ENCODE measurements at places on chromosomes 11 and 22.

GRCh38 chr22:28329186-28330073 is 350.2 kb downstream of the TTC28 start:
- DNase-seq, result no peak

DNA sequence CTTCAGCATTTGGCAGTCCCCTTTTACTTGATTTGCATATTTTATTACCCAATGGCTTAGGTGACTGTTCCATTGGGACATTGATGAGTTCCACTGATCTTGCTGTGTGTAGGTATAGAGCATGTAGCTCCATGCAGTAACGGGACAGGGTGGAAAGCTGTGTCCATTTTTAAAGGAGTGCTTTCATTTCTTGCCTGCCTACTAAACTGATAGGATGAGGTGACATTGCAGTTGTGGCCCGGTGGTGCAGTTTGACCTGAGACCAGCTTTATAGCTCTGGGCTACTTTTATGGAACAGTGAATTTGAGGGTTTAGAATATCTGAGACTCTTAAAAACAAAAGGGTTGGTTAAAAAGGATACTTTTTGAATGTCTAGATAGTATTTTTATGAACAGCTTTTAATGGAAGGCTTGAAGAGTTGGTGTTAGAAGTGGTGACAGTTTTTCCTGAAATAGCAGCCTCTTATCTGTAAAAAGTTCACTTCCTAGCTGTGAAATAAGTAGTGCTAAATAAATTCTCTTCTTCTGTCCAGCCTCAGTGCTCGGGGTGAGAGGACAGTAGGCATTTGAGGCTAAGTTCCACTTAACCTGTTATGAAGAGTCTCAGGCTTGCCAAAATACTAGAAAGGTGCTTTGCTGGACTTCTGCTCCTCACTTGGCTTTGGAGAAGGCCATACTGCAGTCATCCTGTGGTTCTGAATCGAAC is 27.0 kb downstream of the NAT10 start:
- no peak for DNase-seq

- no peak for DNase-seq
These were observed 60.7 kb downstream of the DBX1 start for GRCh38 chr11:20099527-20099926.

DNA sequence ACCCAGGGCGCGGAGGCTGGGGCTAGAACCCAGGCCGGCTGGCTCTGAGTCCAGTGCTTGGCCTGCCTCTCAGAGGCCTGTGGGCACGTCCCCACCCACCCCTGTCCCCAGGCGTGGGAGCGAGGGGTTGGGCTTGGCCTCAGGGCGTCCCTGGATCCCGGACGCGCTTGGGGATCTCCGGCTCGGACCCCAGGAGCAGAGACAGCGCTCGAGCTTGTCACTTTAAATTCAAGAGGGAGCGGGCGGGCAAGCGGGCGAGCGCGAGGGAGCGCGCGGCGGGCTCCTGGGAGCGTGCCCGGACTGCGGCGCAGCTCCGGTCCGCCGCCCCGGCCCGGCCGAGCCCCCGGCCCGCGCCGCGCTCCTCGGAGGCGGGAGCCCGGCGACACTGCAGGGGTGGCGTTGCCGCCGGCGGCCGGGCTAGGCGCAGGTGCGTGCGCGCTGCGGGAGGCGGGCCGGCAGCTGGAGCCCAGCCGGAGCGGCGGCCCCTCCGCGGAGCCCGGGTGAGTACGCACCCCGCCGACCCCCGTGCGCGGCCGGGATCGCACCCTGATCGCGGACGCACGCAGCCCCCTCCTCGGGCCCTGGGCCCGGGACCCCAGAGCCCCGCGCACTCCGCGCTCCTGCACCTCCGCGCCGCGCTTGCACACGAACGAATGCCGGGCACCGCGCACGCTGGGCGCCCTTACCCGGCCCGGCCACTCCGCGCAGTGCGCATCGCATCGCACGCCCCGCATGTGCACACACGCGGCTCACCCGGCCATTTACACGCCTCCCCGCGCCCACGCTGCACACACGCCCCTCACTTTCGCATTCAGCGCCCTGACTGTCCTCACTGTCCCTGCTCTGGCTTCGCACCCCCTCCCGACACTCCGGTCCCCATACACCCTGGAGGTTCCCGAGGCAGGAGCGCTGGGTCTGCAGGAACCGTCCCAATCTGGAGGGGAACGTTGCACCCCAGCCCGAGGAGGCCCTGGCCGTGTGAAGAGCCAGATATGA is at the start of gene SYT12:
TSS of gene SYT12 (plus strand) at position 174 of the 996 bp plus-strand sequence. CDS start 7,011 bp downstream, outside the sequence.
- DNase-seq, result peak; percentile 16

DNA sequence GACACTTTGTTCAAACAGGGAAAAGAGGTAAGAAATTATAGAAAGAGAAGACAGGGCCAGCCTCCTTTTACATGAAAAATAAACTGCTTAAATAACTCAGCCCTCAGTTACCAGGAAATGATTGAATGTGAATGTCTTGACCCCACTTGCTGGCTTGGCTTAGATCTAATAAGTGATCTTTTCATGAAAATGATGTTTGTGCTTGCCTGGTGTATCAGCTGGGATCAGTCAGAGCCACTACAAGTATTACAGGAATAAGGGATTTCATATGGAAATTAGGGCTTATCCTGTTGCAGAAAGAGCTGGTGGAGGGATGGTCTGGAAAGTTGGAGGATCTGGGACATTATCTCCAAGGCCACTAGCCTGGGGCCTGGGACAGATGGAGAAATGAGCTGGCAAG is 51.8 kb downstream of the COMMD9 start:
- DNase-seq, result no peak

GRCh38 chr11:22304337-22304961 is 33.7 kb upstream of the SLC17A6 start:
- no peak for DNase-seq

DNA sequence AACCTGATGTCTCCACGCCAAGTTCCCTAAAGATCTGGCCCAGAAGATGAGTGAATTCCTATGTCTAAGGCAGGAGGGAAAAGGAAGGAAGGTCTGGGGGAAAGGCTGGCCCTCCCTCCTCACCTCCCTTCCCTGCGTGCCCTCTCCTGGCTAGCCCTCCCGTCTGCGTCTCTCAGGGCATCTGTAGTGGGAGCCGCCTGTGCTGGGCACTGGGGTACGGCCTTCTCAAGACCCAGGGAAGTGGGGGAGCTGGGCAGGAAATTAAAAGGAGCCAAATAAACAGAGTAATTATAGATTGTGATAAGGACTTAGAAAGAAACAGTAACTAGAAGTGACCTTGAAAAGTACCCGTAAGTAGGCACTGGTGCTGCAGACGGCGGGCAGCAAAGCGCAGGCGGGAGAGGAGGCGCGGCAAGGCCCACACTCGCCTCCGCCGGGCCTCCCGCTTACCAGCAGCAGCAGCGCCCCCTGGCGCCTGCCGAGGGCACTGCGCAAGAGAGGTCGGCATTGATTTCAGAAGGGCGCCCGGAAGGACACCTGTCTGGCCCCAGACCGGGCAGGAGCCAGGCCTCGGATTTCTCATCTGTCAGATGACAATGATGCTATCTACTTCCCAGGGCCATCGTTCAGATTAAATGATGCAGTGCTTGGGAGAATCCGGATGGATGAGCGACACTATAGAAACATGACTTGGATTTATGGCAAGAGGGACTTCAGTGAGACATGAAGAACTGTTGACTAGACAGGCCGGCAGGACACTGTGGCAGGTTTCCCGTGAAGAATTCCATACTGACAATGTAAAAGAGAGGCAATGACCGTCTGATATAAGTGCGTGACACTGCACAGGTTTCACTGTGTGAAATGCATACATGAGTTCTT is 7.3 kb downstream of the KCNJ1 start:
- peak; percentile 70 for DNase-seq

DNA sequence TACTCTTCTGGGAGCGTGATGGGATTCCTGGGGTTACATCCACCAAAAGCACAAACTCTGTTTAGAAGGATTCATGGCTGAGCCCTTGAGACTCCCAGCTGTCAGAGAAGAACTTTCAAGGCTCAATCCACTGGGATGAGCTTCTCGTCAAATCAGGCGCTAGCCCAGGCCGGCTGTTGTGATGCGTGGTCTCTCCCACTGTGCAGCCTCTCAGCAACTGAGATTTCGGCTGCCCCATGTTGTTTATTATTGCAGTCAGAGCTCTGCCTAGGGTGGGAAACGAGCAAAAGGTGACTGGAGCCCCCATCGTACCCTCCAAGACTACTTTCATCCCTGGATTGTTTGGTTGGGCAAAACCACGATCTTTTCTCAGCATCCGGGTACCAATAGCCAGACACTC is 251.6 kb downstream of the ETS1 start:
- no peak for DNase-seq

- DNase-seq, result no peak
These were observed 133.2 kb downstream of the TRIM29 start for GRCh38 chr11:120004723-120005122.

DNA sequence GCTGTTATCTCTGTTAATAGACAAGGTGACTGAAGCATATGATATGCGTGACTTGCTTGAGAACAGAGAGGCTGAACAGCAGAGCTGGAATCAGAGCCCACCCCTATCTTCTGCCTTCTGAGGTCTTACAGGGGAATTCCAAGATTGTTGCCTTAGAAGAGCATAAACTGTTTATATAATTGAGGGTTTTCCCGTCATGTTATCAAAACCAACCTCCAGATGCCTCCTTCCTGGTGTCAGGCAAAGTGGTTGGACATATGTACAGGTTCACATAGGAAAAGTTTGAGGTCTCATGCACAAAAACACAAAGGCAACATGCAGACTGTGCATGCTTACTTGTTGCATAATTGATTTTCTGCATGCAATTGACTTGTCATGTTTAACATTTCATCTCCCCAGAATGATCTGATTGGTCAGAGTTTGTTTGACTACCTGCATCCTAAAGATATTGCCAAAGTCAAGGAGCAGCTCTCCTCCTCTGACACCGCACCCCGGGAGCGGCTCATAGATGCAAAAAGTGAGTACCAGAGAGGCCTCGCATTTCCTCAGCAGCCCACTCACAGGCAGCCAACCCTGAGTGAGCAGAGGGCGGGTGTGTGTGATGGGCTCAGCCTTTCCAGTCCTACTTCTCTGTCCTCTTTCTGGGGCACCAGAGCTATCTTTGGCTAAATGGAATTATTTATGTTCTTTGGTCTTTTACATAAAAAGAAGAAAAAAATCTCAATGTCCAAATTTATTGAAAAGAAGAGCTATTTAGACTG is 88.9 kb downstream of the BMAL1 start:
- no peak for DNase-seq

- no peak for DNase-seq
These were observed 77.3 kb downstream of the ARHGEF12 start for GRCh38 chr11:120413480-120413879.

DNA sequence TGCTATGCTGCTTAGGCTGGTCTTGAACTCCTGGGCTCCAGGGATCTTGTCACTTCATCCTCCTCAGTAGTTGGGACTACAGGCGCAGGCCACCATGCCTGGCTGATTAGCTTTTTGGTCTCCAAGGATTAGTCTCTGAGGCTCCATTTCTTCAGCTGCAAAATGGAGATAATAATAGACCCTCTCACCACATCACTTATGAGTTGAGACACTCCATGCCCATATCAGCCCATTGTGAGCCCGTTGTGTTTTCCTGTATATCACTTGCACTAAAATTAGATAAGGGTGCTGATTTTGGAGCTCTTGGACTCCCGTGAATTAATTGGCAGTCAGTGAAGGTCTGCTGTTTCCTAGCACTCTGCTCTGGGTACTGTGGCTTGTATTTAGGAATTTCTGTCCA is 36.0 kb downstream of the DEPDC5 start:
- DNase-seq, result no peak

DNA sequence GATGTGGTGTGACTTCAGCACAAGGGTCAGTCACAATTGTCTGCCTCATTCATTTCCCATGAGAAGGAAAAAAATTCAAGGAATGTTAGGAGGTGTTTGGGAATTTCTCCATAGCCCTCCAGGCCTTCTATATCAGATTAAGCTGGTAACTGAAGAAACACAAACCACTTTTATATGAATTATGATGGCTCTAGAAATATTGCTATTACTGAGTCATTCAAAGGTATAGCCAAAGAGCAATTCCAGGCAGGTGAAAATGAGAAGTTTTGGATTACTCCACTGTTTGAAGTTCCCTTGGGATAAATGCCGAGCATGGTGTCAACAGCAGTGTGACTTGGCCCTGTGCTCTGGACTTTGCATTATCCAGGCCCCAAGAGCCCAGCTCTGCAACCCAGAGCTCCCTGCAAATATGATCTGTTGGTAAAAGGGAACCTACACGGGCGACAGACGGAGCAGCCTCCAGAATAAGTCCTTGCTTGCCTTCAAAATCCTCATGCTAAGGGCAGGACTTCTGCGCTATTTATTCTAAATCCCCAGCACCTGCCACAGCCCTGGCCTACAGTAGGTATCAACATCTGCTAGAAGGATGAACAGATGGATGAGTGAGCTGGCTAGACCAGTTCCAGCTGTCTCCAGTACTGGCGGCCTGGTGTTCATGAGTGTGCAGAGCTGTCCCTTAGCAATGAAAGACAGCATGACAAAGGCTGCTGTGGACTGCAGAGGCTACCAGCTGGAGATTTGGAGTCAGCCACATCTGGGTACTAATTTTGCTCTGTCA is 67.5 kb upstream of the ZBED5 start:
- no peak for DNase-seq

DNA sequence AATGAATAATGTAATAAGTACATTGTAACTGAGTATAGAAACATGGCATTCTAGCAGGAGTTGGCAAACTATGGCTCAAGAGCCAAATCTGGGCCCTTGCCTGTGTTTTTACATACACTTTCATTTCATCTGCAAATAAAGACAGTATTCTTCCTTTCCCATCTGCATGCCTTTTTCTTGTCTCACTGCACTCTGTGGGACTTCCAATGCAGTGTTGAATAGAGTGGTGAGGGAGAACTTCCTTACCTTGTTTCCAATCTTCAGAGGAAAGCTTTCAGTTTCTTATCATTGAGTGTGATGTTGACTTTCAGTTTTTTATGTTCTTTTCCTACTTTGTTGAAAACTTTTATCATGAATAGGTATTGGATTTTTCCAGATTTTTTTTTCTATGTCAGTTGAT is 82.1 kb downstream of the USP47 start:
- no peak for DNase-seq

DNA sequence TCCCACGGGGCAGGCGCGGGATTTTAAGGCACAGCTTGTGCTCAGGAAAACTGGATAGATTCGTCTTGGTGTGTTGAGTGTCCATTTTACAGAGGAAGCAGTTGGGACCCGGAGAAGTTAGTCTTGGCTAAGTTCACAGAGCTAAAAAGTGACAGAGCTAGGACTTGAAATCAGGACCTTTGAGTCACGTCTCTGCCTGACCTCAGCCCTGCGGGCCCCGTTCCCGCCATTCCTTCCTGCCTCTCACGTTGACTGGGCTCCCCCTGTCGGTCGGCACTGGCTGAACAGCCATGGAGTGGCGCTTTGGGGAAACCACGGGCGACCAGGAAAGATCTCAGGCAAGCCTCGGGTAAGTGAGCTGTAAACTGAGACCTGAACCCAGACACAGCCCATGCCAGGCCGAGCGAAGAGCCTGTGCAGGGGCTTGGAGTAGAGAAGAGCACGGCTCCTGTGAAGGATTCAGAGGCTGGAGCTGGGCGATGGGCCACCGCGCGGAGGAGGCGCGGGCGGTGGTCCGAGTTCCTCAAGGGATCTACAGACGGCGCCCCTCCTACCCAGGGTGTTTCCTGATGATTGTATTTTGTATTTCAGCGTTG is 54.1 kb downstream of the WNT11 start:
- DNase-seq, result peak; percentile 84
